ENCODE measurements at places on chromosomes 1 and 21.
A peak's percentile ranks its signal among the peaks of the same experiment; 100 is the strongest.

DNA sequence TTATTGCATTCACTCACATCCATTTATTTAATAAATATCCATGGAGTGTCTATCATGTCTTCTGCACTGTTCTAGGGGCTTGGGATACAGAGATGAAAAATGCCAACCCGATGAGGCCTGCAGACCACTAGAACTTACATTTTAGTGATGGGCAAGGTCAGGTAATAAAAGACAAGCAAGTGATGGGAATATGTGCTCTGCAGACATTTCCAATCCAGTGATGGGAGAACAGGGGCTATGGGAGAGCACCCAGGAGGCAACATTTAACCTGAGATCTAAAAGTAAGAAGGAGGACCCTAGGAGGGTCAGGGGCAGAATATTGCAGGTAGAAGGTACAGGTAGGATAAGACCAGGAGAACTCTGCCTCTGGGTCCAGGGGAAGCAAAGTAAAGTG is 53.1 kb downstream of the ETS2 start:
- DNase-seq: no peak

GRCh38 chr1:113684153-113684541 is 75.1 kb downstream of the PHTF1 start:
- DNase-seq: no peak

DNA sequence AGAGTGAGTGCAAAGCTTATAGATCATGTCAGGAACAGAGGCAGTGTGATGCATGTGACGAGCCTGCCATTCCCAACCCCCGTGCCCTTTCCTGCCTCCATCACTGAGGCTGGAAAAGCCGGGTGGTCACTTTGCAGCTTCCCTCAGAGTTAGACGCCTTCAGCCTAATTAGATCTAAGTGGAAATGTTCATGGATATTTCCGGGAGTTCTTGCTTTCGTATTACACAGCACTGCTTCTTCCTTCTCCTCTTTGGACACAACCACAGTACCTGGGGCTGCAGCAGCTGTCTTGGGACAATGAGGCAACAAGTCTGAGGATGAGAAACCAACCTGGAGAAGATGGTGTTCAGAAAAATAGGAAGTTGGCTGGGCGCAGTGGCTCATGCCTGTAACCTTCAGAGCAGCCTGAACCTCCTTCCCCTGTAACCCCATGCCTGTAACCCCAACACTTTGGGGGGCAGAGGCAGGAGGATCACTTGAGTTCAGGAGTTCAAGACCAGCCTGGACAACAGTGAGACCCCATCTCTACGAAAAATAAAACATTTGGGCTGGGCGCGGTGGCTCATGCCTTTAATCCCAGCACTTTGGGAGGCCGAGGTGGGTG is 24.5 kb downstream of the SERINC2 start:
- DNase-seq: no peak

GRCh38 chr1:1082776-1083415 is 8.8 kb upstream of the RNF223 start:
- DNase-seq: peak; percentile 71

- DNase-seq: no peak
Observed at GRCh38 chr1:244801246-244801645, 34.2 kb upstream of the COX20 start.

- DNase-seq: no peak
Observed at GRCh38 chr1:92505015-92505692, 18.4 kb upstream of the GFI1 start.

GRCh38 chr1:199684686-199685273 is 342.7 kb upstream of the NR5A2 start:
- DNase-seq: no peak

DNA sequence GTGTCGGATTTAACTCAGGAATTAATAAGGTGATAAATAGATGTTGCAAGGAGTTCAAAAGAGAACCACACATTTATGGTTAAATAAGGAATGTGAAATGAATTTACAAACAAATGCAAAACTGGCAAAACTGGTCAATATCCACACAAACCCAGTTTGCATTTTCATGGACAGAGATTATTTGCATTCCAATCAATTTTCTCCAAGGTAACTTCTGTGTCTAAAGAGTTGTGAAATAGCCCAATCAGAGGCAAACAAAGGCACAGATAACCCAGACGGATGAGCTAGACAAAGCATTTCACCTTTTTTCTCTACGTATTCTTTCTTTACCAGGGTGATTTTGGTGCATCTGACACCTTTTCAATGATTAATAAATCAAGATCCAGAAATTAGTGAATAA is 63.9 kb downstream of the MAP3K7CL start:
- DNase-seq: no peak

GRCh38 chr1:114468047-114468446 is 43.0 kb downstream of the TRIM33 start:
- no peak for DNase-seq

GRCh38 chr1:75170011-75170410 is 35.8 kb downstream of the LHX8 start:
- no peak for DNase-seq

DNA sequence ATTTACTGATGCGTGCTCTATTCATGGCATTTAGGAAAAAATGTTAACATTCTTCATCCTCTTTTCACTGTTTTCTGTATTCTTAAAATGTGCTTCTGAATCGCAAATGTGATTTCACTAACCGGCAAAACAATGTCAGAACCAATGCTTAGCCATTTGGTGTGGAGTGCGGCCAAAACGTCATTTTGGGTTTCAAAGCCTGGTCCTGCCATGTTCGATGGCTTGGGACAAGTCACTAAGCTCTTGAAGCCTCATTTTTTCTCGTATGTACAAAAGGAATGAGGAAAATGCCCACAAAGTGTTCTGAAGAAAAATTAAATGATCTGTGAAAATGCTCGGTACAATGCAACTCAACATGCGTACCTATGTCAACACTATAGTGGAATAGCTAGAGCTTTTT is 175.3 kb downstream of the APP start:
- DNase-seq: no peak

GRCh38 chr1:212433577-212434462 is 1.1 kb downstream of the NENF start:
- no peak for DNase-seq

DNA sequence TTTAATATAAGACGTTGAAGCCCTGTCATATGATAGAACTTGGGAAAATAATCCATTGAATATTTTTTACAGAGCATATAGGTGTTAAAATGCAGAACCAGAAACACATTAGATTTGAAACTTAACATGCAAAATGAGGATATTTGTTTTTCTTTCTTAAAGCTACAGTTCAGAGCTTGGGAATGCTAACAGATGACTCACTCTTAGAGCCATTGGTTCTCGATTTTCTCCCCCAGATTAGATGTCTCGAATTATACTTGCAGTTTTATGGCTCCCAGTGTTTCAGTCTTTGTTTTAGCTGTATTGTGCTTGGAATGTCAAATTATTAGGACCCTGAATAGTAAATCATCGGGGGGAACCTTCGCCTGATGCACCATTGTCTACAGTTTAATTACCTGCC is 575.7 kb upstream of the ZP4 start:
- DNase-seq: no peak

DNA sequence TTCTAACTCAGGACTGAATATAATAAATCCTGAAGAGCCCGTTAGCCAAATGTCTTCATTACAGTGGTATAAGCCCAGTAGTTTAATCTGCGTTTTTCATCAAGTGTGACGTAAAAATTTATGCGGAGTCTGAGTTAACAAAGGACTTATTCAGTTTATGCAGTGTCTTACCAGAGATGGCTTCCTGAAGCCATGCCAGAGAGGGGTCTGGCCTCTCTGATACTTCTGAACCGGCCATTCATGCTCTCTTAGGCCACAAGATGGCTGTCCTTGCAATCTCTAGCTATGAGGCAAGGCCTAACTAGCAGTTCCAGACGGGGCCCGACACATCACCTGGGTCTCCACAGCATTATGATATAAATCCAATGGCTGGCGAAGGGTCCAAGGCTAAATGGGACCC is 101.4 kb downstream of the TEX35 start:
- DNase-seq: no peak

DNA sequence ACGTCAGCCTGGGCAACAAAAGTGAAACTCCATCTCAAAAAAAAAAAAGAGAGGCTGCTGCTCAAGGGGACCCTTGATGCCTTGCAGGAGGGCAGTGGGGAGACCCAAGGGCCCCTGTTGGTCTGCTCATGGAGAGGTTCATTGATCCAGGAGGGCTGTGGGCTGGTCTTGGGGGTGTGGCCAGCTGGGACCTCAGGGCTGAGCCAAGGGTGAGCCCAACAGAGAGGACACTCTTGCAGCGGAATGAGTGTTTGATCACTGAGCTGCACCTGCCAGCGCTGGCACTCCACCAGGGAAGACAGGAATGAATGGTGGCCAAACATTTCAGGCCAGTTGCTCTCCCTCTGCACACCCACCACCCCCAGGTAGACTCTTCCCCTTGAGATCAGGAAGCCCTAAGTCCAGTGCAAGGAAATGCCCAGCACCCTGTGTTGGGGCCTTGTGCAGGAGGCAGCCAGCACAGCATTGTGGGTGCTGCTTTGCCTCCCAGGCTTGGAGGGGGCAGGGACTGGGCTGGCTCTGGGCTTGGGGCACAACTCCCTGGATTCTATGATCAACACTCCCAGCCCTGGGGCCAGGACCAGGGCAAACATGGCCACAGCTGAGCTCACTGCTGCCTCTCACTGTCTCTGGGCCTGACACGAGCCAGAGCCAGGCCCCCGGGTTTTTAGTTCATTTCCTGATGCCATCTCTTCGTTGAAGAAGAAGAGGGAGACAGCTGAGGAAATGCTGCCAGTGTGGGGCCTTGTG is 50.7 kb downstream of the IRF2BP2 start:
- peak; percentile 41 for DNase-seq

DNA sequence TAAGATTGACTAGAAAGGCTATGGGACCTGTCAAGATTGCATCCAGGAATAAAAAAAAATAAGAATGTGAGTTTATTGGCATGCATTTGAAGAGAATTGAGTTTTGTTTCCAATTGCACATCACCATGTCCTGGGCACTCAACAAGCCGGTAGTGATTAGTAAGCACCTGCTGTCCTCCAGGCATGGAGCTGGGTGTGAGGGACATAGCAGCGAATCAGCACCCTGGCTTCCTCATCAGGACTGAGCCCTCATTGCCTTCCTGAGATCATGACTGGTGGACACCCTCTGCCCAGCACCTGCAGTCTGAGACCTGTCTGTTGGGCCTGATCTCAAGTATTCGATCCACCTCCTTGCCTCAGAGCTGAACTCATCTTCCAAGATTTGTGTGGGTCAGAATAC is 26.8 kb downstream of the S100A6 start:
- DNase-seq: no peak

- DNase-seq: no peak
Observed at GRCh38 chr1:178151831-178152230, 57.9 kb downstream of the RASAL2 start.

- DNase-seq: no peak
Observed at GRCh38 chr1:151371370-151372057, 991 bp downstream of the SELENBP1 start.

Measured in coronary artery (tissue), 2 donors.